ENCODE measurements at places on chromosomes 5 and 9.

- peak; percentile 89 for DNase-seq
These were observed 182.5 kb downstream of the NTRK2 start for GRCh38 chr9:84851935-84852585.

- no peak for DNase-seq
These were observed 464.0 kb downstream of the PTPRD start for GRCh38 chr9:10148796-10149195.

DNA sequence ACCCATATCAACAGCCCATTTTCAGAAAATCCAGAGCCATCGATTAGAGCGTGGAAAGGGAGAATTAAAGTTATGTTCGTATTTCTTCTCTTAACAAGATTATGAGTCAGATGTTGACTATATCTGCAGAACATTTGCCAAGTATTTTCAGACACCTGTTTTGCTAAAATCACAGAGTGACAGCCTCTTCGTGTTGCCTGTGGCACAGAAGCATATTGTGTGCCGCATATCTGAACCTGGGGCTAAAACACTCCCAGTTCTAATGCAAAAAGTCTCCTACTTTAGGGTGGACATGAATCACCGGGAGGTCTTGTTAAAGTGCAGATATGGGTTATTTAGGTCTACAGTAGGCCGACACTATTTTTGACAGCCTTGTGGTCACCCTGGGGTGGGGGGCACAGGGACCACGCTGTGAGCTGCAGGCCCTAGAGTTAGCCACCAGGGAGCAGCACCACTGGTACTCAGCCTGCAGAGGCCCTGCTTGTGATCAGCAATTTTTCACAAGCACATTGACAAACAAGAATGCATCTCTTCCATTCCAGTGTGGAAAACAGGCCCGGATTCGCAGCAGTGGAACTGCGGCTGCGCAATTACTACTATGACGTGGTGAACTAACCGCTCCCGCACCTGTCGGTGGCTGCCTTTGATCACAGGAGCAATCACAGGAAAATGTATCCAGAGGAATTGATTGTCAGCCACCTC, 93.5 kb downstream of the SYK start:
- DNase-seq = no peak

DNA sequence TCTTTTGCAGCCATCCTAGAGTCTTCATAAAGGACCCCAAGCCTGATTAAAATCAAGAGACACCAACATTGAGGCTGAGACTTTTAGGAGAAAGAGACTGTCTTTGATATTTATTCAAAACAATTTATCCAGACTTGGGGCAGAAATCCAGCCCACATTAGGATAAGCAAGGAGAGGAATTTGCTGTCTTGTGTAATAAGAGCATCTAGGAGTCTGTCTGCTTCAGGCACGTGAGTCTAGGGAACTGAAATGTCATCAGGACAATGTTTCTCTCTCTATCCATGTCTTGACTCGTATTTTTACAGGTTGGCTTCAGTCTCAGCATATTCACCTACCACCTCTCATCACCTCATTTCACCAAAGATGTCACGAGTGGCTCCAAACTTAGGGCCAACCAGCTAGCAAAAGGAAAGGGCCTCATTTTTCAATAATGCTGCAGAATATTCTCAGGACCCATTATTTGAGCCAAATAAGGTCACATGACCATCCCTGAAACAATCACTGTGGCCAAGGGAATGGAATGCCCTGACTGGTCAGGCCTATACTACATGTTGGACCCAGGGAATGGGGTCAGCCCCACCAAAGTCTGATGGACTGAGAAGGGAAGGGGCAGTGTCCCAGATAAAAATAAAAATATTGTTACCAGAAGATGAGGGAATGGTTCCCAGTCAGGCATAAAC, 70.3 kb upstream of the SAP30L start:
- DNase-seq = no peak

- no peak for DNase-seq
These were observed 97.8 kb downstream of the KCNIP1 start for GRCh38 chr5:170601619-170602018.

- DNase-seq = no peak
These were observed 480.1 kb upstream of the MPDZ start for GRCh38 chr9:13759551-13759950.

- no peak for DNase-seq
These were observed 62.6 kb upstream of the SLC25A51 start for GRCh38 chr9:37966412-37967013.

DNA sequence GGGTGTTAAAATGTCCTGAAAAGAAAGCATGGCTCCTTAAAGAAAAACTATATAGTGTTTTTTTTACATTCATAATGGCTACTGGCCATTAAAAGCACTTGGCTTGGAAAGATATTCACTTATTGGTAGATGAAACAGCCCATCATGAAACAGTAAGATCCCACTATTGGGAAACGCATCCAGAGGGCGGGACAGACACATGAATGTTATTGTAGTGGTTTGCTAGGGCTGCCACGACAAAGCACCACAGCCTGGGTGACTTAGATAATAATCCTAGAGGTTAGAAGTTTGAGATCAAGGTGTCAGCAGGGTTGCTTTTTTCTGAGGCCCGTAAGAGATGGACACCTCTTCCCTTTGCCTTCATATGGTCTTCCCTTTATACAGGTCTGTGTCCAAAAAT, 139.4 kb upstream of the ANKH start:
- DNase-seq = no peak

DNA sequence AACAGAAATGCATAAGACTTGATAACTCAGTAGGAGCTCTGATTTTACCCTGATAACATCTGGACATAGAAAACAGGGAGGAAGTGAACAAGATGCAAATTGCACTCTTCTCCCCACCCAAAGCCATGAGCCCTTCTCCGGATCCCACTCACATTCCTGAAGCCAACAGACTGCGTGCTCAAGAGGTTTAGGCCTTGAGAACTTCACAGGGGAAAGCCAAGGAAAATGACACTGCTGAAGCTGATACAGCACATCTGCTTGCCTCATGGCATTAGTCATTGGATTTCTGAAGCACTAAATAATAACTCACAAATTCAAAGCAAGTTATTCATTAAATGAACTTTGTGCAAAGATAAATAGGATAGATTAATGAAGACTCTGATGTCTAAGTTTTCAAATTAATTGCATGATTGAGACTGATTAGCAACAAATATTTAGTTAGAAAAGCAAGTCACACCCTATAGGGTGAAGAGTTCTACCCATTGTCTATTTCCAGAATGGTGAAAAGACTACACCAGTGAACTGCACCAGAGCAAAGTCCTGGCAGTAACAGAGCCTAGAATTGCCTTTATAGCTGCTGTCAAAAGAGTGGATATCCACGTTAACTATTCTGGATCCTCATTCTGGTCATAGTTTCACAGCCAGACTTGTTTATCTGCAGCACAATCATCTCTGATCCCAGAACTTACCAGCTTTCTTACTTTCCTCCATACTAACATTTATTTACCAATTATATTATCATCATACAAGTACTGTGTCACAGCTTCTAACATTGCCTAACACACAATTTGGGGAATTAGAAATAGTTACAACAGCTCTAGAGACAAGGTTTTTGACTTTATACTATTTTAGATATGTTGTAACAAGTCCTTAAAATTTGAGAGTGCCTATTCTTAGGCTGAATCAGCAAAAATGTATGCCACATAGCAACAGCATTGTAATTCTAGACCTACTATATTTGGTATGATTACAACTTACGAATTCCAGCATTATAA, 432.1 kb upstream of the RGMB start:
- no peak for DNase-seq

GRCh38 chr5:155629597-155629996, 616.0 kb downstream of the KIF4B start:
- DNase-seq = no peak

GRCh38 chr5:143025376-143025775, 255.2 kb downstream of the ARHGAP26 start:
- DNase-seq = no peak

DNA sequence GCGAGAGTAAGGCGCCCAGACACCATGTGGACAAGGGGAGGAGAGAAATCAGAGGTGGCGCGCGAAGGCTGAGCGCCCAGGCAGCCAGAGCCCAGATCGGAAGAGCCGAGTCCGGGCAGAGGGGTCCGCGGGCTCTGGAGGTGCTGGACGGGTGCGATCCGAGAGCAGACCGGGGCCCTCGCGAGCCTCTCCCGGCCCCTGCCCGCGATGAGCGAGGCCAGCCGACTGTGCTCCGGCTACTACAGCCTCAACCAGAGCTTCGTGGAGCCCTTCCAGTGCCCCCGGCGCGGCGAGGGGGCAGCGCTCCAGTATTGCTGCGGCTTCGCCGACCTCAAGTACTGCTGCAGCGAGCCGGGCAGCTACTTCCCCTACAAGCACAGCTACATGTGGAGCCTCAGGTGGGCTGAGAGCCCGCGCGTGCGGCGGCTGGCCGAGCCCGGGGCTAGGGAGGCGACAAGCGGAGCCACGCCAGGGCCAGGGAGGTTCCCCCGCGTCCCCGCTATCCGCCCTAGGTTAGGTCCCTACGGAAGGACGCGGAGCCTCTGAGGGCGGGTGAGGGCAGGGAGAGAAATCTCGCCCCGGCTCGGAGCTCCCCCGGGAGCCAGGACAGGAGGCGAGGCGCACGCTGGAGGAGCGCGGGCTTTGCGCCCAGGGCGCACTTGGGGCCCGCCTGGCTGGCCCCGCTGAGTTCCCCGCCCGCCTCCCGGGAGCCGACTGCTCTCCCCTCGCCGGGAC, at the start of gene SHISAL2B:
Gene SHISAL2B, plus strand, starts transcription at position 87 of the 735 bp plus-strand sequence. Its CDS starts 121 bp downstream, at position 208.
- no peak for DNase-seq

GRCh38 chr9:121962421-121962820, 130.7 kb downstream of the TTLL11 start:
- no peak for DNase-seq

- no peak for DNase-seq
These were observed 31.3 kb downstream of the NDUFA8 start for GRCh38 chr9:122128007-122128968.

DNA sequence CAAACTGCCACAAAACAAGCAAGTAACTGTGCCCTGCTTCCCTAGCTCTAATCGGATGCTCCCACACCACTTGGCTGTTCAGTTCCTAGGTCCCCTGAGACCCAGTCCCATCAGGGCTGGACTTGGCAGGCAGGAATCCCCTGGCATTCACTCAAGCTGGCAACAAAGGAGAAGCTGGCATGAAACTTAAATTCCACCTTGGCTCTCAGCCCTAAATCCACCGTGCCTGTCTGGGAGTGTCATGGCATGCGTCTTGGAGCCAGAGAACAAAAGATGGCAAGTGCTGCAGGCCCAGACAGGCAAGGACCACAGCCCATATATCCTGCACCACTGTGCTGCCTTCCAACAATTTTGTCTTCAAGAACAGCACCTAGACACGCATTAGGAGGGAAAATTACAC, 38.2 kb downstream of the ETF1 start:
- no peak for DNase-seq

DNA sequence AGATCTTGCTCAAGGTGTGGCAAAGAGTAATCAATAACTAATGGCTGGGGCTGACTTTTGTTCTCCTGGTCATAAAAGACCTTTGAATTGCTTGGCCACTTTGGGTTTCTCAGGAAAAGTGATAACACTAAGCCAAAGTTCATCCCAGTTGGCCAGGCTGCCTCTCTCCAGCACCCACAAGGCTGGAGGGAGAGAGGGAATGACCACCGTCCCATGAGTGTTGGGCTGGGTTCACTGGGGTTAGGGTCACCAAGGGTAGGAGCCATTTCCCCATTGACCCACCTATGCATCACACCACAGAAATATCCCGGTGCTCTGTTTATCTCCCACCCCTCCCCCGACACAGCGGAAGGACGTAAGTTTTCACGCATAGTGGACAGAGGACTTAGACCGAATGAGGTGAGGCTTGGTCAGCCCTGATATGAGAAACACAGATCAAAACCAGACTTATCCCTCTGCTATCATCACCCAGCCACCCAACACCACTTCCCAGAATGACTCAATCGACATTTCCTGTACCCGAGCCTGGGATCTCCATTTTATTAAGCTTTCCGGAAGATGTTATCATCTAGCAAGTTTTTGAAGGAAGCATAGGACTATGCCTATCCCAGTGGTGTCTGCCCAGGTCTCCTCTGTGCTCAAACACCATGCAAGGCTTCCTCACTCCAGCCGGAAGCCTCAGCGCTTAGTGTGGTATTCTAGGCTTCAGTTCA, 27.0 kb upstream of the PPARGC1B start:
- DNase-seq = no peak

DNA sequence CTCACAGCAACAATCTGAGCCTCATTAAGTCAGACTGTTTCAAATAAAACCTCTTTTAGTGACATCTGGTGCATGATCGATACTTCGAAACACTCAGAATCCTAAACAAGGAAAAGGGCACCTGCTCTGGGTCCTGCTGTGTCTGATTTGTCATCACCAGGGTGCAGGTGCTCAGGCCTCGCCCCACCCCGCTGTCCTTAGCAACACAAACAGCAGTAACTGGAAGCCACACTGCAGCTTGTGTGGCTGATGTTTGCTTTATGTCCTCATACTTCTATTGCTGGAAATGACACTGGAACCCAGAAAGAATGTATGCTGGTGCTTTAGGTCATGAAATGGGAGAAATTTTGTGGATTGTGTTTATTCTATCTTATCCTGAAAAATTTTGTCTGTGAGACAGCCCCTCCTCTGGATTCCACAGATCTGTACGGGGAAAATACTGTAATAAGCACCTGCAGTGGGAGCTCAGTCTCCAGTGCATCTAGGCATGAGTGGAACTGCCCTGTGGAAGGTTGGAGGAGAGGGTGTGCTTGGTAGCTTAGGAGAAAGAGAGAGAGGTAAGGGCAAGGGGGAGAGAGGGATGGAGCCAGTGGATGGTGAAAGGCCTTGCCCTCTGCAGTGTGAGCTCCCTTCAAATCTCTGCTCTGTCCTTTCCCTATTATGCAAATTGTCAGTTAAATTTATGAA, 284.2 kb downstream of the SMARCA2 start:
- no peak for DNase-seq

DNA sequence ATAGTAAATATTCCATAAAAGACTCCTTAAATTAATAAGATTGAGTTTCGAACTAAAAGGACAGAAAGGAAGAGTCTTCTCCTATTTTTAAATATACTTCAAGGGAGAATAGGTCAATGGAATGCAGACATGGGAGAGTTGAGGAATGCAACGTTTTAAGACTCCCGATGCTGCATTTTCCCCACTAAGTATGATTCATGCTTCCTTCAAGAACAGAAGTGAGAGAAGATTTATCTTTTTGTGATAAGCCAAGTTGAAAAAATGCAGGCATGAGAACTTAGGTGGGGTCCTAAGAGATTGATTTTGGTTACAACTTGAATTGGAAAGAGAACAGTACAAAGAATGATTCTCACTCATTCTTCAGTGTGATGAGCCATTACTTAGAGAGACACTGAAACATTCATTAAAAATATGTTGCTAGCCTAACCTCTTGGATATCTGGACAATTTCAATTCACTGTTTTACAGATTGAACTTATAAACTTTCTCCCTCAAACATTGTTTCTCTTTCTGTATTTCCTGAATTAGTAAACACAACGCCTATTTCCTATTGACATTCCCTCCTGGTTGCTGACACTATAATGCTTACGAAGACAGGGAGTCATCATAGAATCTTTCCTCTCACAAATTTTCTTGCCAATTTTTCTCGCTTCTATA, 1666.1 kb upstream of the WWC1 start:
- no peak for DNase-seq

DNA sequence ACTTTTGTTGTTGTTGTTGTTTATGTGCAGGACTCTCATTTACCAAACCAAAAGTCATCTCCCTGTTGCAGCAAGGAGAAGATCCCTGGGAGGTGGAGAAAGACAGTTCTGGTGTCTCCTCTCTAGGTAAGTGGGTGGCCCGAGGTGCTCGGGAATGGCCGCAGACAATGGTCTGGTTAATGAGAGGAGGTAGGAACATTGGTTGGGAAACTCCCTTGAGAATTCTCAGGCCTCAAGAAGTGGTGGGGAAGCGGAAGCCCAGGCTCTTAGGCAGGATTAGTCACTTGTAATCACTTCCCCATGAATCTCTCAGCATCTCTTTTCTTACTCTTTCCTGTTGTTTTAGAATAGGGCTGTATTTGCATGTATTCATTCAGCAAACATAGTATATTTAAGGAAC, 7.2 kb downstream of the ZNF354B start:
- DNase-seq = no peak
